ENCODE measurements at places on chromosomes 6 and 20. TPM values are rescaled to one million over a fixed set of nuclear protein-coding genes. Genes with fewer than 3 reads are reported as not detected.

DNA sequence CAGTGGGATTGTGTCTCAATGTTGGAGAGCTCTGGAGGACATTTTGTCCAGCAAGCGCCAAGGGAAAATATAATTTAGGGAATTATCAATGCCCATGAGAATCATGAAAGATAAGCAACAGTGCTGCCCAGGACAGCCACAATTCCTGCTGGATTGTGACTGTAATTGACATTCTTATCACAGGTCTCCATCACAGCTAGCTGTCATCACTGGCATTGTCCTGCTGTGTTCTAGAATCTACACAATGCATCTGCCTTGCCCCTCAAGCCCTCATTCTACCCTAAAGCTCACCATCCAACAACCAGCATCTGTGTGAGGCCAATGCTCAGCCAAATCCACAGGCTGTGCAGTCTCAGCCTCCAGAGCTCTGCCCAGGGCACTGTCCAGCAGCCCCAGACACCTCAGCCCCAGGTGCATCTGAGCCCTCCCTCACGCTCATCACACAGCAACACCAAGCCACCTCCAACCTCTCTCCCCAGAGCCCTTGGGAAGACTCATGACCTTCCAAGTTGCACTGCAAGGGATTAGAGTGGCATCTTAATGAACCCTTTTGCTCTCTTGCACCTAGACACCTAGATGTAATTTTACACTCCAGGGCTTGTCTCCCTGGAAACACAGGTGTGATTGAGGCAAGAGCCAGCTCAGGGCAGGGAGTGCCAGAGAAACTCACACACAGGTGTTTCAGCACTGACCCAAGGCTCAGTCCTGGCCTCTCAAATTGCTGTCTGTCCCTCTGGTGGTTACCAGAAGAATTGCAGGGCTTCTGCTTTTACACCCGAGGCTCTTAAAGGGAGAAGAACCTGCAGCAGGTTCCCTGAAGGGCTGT is 85.2 kb upstream of the PHACTR3 start:
- peak; percentile 42 for DNase-seq

The RNF39 gene
- 2.5 TPM for total RNA-seq

GRCh38 chr6:104585646-104586045 is 274.1 kb downstream of the HACE1 start:
- no peak for DNase-seq

DNA sequence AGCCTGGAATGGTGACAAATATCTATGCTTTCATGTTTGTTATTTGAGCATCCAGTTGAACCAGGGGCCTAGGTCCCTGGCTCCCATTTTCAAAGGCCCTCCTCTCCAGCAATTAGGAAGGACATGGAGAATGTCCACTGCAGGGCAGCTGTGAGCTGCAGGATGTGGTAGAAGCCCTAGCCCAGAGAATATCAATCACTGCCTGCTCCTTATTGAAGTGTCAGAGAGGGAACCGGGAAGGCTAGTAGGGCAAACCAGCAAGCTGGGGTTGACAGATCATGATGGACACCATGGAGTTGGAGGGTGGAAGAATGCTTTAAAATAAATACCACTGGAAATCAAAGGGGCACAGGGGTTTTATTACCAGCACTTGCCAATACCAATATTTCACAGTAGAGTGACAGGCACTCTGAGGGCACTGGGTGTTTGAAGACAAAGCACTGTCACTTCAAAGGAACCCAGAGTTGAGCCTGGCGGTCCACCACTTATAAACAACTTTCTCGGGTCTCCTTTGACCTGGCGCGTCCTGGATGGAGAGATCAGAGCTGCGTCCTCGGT is 47.7 kb downstream of the ZNF831 start:
- DNase-seq, result no peak

DNA sequence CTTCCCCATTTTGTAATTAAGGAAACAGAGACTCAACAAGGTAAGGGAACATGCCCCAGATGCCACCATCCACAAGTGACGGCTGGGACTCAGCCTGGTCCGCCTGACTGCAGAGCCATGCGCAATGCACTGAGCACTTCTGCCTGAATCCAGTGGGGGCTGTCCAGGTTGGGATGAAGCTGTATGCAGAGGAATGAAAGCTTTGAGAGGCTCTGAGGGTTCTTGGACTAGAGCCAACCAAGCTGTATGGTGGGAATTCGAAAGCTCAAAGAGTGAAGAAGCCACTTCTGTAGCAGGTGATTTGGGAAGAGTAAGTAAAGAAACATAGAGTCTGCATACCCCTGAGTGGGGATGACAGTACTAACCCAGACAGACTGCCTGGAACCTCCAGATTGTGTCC is 127.6 kb upstream of the AKAP12 start:
- DNase-seq, result no peak

- DNase-seq, result no peak
These were observed 349.8 kb downstream of the PRKN start for GRCh38 chr6:162377735-162378134.

DNA sequence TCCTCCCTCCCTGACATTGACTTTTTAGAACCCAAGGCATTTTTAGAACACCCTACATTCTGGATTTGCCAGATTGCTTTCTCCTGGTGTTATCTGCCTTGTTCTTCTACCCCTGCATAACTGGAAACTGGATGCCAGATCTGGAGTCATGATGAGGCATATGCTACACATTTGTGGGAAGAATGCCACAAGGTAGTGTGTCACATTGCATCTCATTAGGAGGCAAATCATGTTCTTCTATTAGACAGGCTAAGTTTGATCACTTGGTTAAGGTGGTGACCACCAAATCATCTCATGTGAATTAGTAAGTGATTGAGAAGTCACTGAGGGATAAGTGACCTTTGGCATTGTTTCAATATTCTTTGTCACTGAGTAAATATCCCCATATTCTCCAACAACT is 12.9 kb upstream of the NKX2-2 start:
- no peak for DNase-seq

The HLA-DOA gene
- total RNA-seq, result 1.8 TPM

DNA sequence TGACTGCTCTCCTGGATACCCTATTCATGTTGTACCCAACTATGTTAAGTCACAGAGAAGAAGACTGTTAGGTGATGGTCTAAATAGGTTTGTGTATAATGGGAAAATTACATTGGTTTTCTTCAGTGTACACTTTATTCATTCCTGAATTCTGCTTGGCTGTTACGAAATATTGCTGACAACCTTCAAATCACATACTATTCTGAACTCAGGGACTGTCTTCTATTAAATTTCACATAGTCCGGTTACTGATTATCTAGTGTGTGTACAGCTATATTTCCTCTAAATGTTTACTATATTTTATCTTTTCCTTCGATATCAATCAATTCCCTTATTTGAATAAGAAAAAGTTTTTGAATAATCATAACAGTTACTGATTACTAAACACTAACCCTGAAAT is 1090.3 kb upstream of the CITED2 start:
- no peak for DNase-seq

GRCh38 chr6:7469696-7470095 is 71.8 kb upstream of the DSP start:
- DNase-seq, result no peak

Data from mucosa of descending colon (tissue), 3 donors.